ENCODE measurements at places on chromosomes 13 and 19. TPM values are rescaled to one million over a fixed set of nuclear protein-coding genes. Genes with fewer than 3 reads are reported as not detected.

DNA sequence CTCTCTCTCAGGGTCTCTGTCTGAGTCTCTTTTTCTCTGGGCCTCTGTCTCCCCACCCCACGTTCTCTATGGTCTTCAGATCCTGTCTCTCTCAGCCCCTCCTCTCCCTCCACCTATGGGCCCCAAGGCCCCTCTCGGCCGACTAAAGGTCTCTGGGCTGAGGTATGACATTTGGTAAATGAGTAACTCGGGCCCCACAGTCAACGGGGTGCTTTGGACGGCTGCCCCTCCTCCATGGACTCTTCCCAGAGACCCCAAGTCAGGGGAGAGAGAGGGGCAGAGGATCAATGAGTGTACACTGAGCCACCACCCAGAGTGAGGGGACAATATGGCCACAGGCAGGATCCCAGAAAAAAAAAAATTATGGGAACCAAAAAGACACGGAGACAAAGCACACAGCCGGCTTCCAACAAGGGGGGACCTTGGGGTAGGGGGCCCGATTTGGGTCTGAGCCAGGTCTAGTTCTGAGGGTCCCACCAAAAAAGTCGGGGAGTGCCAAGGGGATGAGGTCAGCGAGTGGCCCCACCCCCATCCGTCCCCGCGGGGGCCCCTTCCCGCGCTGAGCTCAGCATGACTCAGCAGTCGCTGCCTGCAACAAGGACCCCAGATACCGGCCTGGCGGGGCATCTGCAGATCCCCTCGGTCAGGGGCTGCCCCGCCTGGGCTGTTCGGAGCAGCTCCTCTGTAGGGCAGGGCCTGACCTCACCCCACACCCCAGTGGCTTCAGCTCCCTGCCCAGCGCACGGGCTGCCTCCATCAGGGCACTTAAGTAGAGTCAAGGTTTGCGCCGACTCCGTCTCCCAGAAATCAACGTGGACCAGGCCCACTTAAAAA, 1.5 kb upstream of the FTL start:
- peak; percentile 58 for DNase-seq

DNA sequence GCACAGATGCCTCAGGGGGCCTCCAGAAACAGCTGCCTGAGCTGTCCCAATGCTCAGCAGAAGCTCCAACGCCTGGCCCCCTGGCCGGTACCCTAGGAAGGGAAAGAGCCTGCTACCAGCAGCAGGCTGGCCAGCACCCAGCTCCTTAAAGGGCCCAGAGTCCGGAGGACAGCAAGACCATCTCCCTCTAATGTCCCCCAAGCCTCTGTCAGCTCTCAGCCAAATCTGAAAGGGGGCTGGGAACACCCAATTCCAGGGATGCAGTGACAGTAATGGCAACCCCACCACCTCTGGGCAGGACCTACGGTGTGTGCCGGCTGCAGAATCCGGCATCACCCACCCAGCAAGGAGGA, 4.2 kb downstream of the PPP6R1 start:
- DNase-seq = no peak

DNA sequence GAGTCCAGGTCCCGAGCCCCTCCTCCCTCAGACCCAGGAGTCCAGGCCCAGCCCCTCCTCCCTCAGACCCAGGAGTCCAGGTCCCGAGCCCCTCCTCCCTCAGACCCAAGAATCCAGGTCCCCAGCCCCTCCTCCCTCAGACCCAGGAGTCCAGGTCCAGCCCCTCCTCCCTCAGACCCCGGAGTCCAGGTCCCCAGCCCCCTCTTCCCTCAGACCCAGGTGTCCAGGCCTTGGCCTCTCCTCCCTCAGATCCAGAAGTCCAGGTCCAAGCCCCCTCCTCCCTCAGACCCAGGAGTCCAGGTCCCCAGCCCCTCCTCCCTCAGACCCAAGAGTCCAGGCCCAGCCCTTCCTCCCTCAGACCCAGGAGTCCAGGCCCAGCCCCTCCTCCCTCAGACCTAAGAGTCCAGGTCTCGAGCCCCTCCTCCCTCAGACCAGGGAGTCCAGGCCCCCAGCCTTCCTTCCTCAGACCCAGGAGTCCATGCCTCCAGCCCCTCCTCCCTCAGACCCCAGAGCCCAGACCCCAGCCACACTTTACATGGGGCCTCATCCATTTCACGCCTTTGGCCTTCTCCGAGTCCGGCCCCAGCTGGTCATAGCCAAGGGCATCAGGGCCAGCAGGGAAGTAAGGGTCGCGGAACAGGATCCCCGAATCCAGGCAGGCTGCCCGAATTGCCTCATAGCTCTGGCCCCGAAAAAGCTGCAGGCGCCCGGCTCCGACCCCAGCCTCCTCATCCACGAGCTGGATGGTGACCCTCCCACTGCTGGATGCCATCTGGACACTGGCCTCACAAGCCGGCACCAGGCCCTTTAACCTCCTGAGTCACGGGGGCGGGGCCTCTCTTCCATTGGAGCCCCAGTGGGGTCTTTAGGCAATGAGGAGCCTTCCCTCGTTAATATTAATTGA, 628 bp downstream of the CAPN12 start:
- DNase-seq = no peak

GRCh38 chr19:50556282-50557008, 11.8 kb downstream of the LRRC4B start:
- DNase-seq = peak; percentile 23

GRCh38 chr13:39446865-39447264, 156.1 kb downstream of the LHFPL6 start:
- DNase-seq = no peak

Gene SIGLEC8
- total RNA-seq = 0.59 TPM

DNA sequence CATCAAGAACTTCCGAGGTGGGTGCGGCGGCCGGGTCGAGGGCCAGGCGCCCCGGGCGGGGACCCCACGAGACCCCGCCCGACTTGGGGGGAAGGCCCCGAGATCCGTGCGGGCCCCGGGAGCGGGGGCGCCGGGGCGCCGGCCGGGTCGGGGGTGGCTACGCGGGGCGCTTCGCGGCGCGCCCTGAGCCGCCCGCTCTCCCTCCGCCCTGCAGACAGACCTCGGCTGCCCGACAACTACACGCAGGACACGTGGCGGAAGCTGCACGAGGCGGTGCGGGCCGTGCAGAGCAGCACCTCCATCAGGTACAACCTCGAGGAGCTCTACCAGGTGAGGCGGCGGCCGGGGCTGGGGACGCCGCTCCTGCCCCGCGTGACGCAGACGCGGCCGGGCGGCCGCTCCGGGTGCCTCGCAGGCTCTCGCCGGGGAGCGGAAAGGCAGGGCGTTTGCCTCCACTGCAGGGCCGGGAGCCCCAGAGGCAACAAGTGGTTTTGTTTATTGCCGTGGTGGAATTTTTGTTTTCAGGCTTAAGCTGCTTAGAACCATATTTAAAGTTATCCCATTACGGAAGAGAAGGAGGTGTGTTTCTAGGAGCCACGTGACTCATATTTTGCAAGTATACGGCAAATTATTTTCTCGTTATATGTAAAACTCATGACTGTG, 477 bp downstream of the CUL4A start:
- DNase-seq = peak; percentile 27

Gene PSG4
- total RNA-seq = not detected

Gene TNFAIP8L1
- total RNA-seq = 5.0 TPM

DNA sequence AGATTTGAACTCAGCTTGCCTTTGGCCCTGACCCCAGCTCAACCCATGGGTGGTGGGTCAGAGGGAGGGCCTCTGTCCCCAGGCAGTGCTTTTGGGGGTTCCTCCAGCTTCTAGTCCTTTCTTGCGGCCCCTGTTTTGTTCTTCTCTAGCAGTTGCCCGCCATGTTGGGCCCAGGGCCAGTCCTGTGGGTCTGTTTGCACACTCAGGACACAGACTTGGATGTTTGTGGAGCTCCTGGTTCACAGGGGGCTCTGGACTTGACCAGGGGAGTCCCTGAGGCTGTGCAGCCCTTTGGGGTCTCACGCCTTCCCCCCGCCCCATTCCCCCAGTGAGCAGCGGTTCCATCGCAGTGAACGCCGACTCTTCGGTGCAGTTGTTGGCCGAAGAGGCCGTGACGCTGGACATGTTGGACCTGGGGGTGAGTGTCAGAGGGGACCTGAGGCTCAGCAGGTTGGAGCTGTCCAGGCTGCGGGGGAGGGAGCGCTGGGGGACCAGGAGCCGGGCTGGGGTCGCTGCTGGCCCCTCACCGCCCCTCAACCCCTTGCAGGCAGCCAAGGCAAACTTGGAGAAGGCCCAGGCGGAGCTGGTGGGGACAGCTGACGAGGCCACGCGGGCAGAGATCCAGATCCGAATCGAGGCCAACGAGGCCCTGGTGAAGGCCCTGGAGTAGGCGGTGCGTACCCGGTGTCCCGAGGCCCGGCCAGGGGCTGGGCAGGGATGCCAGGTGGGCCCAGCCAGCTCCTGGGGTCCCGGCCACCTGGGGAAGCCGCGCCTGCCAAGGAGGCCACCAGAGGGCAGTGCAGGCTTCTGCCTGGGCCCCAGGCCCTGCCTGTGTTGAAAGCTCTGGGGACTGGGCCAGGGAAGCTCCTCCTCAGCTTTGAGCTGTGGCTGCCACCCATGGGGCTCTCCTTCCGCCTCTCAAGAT, 2.5 kb downstream of the ATP5F1D start:
- DNase-seq = peak; percentile 63

GRCh38 chr19:2579678-2580280, 103.9 kb downstream of the GADD45B start:
- DNase-seq = no peak

Gene LRRC8E
- total RNA-seq = 3.9 TPM

DNA sequence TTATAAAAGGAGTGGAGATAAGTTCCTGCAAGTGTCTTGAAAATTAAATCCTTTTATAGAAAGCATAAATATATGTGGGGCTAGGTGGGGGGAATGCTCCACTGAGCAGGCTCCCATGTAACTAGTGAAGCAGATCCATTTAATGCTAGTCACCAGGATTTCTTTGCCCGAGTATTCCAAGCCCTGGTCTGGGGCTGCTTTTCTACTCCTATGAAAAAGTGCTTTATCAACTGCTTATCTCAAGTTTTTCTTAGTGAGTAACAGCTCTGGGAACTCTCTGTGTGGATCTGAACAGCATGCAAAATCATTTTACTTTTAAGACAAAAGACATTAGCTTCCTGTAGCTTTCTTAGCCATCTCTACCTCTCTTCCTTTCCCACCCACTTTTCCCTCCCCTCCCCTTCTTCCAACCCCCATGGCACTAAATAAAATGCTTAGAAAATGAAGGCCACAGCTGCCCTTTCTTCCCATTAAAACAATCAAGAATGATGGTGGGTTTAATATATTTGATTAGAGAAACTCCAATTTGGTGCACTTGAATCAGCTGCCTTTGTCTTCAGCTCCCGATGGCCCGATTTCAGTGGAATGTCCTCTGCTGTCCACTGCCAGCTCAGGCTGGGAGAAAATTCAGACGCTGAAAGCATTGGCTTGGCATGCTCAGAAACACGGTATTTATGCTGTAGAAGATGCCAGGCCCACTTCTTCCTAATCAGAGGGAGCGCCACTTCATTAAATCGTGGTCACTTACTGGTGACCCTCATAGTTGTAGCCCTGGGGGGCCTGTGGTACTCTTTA, 475.1 kb downstream of the FOXO1 start:
- DNase-seq = no peak

DNA sequence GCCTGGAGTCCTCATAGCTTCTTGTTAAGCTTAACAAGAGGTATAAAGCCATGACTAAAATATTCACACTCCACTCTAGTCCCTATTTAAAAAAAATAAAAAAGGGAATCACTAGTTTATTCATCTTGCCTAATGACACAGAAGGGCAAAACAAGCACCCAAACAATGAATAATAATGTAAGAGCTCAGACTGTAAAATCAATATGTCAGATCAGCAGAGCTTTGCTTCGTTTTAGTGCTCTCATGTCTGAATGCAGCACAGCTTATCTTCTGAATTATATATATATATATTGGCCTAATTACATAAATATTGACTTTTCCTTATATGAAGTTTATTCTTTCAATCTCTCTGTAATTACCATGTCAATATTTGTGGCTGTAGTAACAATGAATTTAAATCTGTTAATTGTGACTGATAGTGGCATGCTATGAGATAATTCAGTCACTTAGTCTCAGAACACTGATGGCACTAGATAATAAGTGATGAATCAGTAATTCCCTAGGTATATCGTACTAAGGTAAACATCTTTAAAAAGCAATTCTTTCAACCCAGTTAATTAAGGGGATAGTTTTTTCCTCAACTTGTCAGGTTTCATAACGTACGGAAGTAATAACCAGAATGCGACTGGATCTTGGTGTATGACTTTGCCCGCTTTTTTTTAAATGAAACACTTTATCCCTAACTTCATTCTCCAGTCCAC, 361.9 kb upstream of the GPC6 start:
- DNase-seq = no peak

DNA sequence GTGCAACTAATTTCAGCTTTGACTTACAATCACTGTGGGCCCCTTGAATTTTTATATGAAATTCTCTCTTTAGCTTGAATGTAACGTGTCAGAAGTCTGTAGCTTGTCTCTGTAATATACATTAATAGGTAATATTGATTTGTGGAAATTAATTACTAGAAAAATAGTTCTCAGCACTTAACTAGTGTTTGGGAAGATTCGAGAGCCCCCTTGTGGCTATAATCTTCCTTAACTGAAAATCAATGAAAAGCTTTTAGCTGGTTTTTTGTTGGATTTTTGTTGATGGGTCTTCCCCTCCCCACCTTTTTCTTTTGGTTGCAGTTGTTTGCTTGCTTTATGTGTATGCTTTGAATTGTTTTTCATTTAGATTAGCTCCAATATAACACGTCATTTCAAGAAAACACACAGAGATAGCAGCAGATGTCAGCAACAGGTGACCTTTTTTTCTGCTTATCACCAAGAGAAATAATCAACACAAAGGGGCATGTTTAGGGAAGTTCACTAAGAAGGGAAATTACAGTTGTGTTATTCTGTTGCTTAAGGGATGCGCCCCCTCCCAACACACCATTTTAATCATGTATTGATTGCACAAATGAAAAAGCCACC, 176.8 kb downstream of the OXGR1 start:
- DNase-seq = no peak

Gene C19orf85
- not detected for total RNA-seq

Gene CYP4F8
- total RNA-seq = 1.8 TPM

- DNase-seq = peak; percentile 76
Observed at GRCh38 chr19:4066682-4067395, at the start of gene ZBTB7A. Gene ZBTB7A (minus strand): TSS chr19:4066899. CDS start chr19:4055232, 11,667 bp downstream.

Gene COL5A3
- total RNA-seq = 51.3 TPM

DNA sequence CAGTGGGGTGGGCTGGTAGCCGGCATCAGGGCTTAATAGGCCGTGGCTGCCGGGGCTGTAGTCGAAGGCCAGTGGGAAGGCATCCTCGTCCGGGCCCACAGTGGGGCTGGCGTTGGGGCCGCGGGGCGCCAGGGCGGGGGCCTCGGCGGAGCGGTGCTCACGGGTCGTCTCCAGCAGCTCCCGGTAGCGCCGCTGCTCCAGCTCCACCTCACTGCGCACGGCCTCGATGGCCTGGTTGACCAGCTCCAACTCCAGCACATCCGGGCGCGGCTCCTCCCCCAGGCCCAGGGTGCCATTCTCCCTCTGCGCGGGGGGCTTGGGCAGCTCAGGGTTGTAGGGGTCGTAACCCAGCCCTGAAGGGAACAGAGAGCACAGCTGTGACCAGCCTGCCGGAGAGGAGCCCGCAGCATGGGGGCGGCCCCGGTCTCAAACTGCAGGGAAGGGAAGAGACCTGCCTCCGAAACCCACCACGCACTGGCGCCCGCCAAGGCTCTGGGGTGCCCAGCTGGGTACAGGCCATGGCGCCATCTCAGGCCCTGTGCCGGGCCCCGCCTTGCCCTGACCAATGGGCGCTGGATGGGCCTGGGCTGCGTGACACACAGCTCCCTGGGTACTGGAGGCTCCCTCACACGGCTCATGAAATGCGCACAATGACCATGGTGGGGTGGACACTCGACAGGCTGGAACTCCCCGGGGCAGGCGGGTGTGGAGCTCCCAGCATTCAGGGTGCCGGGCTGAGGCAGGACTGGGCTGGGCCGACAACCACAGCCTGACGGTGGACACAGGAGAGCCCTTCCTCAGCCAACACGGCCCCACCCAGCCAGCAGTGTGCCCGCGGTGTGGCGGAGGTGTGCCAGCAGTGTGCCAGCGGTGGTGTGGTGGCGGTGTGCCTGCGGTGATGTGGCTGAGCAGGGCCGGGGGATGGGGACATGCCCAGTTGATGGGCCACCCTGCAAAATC, 16.5 kb upstream of the ATP8B3 start:
- no peak for DNase-seq

All from skin of body (tissue), 3 donors.